B cell (primary cell): ENCODE measurements at places on chromosomes 11 and 22.

DNA sequence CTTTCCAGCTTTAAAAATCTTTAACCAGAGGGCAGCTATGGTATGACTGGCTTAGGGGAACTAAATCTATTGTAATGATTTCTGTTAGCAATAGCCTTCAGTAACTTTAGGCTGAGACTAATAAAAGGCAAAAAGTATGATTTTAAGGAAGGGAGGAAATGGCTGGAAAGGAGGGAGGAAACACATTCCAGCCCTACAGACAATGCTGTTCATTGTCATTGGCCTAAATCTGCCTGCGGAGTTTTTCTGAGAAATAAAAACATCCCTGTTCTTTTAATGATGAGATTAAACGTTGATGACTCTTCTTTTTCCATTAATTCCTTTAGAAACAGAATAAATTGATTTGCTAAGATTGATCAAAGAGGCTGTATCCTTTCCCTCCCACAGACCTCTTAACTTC is 99.6 kb upstream of the GRAMD1B start:
- no peak overlapping the region for H3K4me3 ChIP-seq
- H3K4me1 ChIP-seq: no peaks in the 10 kb centered on the region
- H3K27ac ChIP-seq: no peak overlapping the region
- no peak for DNase-seq

DNA sequence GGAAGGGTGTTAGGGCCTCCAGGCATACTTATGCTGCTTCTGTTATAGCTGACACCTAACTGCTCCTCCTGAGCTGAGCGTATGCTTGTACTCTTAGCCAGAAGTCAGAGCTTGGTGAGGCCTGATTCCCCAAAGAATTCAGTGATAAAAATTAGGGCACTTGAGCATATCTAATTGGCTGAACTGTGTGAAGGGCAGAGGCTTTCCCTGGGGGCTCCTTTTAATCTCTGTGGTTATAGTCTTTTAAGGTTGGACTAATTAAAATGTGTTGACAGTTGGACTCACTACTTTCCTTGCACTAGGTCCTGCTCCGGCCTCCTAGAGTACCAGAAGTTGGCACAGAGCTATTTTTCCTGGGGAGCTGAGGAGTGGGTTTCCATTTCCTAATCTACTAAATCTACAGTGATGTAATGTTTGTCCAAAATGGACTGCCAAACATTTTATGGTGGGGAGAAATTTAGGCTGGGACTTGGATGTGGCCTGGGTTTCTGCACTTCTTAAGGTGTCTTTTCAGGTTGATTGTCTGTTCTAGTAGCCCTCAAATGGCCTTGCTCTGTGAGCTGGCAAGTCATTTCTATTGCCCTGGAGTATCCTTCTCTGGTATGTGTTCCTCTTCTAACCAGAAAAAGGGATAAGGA is 18.4 kb downstream of the STIM1 start:
- H3K27me3 ChIP-seq: no peaks in the 10 kb centered on the region
- H3K4me1 ChIP-seq: peaks cover 63% of the 10 kb centered on the region
- no peak for DNase-seq
- no peak overlapping the region for H3K4me3 ChIP-seq
- no peaks in the 10 kb centered on the region for H3K36me3 ChIP-seq

- H3K27ac ChIP-seq: no peak overlapping the region
- DNase-seq: no peak
- H3K4me1 ChIP-seq: no peaks in the 10 kb centered on the region
Measured at GRCh38 chr22:16866167-16866566, 41.0 kb upstream of the XKR3 start.

- no peaks in the 10 kb centered on the region for H3K36me3 ChIP-seq
- peak; percentile 75 for DNase-seq
- no peak within 1 kb of the TSS for H3K27ac ChIP-seq
- H3K4me1 ChIP-seq: peaks cover 33% of the 10 kb centered on the region
- no peaks in the 10 kb centered on the region for H3K27me3 ChIP-seq
- H3K4me3 ChIP-seq: peak within 1 kb of the TSS; percentile 62
Measured at GRCh38 chr11:130159657-130160497, at the start of gene ST14. Gene ST14 (plus strand): TSS chr11:130159782. CDS start chr11:130159980, 198 bp downstream.

- H3K4me1 ChIP-seq: peaks cover 19% of the 10 kb centered on the region
- H3K4me3 ChIP-seq: no peak overlapping the region
- H3K27me3 ChIP-seq: peaks cover 52% of the 10 kb centered on the region
Measured at GRCh38 chr11:15071556-15072255, 1.7 kb upstream of the CALCB start.

GRCh38 chr11:5297721-5298323 is 3.9 kb downstream of the OR51B4 start:
- H3K27me3 ChIP-seq: no peaks in the 10 kb centered on the region
- DNase-seq: no peak
- no peaks in the 10 kb centered on the region for H3K36me3 ChIP-seq
- H3K4me3 ChIP-seq: no peak overlapping the region

GRCh38 chr11:80487952-80488351 is 1047.1 kb upstream of the TENM4 start:
- no peaks in the 10 kb centered on the region for H3K4me1 ChIP-seq
- no peak overlapping the region for H3K27ac ChIP-seq
- no peak overlapping the region for H3K4me3 ChIP-seq
- no peak for DNase-seq
- H3K36me3 ChIP-seq: no peaks in the 10 kb centered on the region

DNA sequence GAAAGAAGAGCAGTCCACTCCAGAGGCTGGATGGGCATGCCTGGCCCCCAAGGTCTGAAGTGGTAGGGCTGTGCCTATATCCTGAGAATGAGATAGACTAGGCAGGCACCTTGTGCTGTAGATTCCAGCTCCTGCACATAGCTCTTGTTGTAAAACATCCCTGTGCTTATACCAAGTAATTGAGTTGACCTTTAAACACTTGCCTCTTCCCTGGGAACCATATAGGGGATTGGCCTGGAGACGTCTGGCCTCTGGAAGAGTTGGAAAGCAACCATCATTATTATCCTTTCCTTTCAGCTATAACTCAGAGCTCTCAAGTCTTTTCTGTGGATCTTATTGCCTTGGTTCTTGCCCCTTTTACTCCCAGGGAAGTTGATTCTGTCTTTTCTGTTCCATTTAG is 15.1 kb downstream of the LIMK2 start:
- DNase-seq: no peak
- H3K4me1 ChIP-seq: peaks cover 17% of the 10 kb centered on the region
- H3K36me3 ChIP-seq: no peaks in the 10 kb centered on the region
- H3K27me3 ChIP-seq: no peaks in the 10 kb centered on the region
- H3K27ac ChIP-seq: no peak overlapping the region
- no peak overlapping the region for H3K4me3 ChIP-seq

- H3K27ac ChIP-seq: no peak overlapping the region
- H3K4me3 ChIP-seq: no peak overlapping the region
- no peak for DNase-seq
- no peaks in the 10 kb centered on the region for H3K4me1 ChIP-seq
- no peaks in the 10 kb centered on the region for H3K27me3 ChIP-seq
Measured at GRCh38 chr11:17813391-17814059, 78.9 kb downstream of the KCNC1 start.

DNA sequence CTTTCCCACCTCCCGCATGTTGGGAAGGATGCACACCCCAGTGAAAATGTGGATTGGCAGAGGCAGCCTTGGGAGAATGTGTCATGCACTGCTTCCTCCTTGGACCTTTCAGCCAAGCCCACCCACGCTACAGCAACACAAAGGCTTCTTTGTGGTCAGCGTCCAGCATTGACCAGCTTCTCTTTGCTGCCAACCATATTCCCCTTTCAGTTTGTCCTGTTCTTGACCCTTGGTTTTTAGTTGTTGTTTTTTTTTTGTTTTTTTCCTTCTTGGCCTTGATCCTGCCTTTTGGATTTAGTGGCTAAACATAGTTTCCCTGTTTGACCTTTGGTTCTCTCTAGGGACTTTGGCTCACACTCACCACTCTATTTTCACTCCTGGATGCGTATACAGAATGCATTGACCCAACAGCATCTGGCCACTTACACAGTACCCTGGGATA is 573.6 kb downstream of the INSC start:
- H3K4me3 ChIP-seq: no peak overlapping the region
- H3K27ac ChIP-seq: no peak overlapping the region
- H3K27me3 ChIP-seq: no peaks in the 10 kb centered on the region
- DNase-seq: no peak
- H3K36me3 ChIP-seq: no peaks in the 10 kb centered on the region

DNA sequence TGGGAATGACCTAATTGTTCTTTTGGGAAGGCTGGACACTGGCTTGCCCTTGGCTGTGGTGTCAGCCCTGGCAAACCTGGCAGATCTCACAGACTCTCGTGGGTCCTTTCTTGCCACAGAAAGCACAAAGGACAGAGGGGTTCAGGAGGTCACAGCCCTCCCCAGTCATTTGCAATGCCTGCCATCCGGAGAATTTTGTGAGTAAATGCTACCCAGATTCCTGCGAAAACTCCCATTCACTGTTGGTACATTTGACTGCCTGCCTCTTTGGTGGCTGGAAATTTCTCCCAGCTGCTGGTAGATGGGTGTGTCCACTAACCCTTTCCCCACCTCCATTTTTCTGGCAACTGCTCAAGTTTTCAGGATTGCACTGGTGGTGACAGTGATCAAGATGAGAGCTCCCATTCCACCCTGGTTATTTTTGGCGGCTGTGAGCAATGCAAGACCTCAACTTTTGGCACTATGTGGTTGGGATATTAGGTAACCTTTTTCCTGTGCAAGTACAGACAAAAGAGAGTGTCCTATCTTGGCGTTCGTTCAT is 155.7 kb downstream of the NAV2 start:
- H3K36me3 ChIP-seq: no peaks in the 10 kb centered on the region
- DNase-seq: no peak
- H3K27me3 ChIP-seq: no peaks in the 10 kb centered on the region
- no peak overlapping the region for H3K4me3 ChIP-seq
- no peak overlapping the region for H3K27ac ChIP-seq
- H3K4me1 ChIP-seq: no peaks in the 10 kb centered on the region

DNA sequence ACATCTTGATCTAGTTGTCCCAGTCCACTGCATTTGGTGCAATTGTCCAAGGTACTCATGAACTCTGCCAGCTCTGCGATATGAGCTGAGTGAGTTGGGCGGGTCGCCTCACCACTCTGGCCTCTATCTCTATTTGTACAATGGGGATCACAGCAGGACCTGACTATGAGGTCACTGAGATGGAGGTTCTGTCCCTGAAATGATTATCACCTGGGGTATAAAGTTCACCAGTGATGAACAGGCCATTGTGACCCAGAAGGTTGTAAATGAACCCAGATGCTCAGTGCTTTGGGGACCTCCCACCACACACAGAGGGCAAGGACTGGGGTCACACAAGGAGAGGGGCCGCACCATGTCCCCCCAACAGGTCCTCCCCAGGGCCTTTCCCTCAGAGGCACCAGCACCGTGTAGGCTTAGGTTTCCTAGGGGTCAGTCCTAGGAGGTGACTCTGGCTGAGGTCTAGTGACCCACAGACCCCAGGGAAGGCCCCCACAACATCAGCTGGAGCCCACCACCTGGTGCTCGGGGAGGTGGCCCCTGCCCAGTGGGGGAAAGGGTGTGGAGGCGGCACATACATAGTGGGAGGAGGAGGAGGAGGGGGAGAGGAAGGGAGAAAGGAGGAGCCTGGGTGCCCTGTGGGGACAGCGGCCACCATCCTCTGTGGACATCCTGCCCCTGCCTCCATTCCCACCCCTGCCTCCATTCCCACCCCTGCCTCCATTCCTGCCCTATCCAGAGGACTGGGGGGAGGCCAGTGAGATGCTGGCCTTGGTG is 25.0 kb upstream of the IGLL1 start:
- no peak overlapping the region for H3K4me3 ChIP-seq
- H3K27ac ChIP-seq: no peak overlapping the region
- no peaks in the 10 kb centered on the region for H3K36me3 ChIP-seq
- no peaks in the 10 kb centered on the region for H3K4me1 ChIP-seq
- H3K27me3 ChIP-seq: no peaks in the 10 kb centered on the region
- DNase-seq: no peak

- no peak overlapping the region for H3K4me3 ChIP-seq
- no peaks in the 10 kb centered on the region for H3K36me3 ChIP-seq
- no peak overlapping the region for H3K27ac ChIP-seq
- H3K4me1 ChIP-seq: no peaks in the 10 kb centered on the region
- DNase-seq: no peak
- H3K27me3 ChIP-seq: no peaks in the 10 kb centered on the region
Measured at GRCh38 chr22:48857202-48857805, 970.4 kb downstream of the BRD1 start.

GRCh38 chr11:15200696-15201095 is 86.0 kb downstream of the INSC start:
- no peaks in the 10 kb centered on the region for H3K27me3 ChIP-seq
- H3K36me3 ChIP-seq: no peaks in the 10 kb centered on the region
- DNase-seq: no peak

DNA sequence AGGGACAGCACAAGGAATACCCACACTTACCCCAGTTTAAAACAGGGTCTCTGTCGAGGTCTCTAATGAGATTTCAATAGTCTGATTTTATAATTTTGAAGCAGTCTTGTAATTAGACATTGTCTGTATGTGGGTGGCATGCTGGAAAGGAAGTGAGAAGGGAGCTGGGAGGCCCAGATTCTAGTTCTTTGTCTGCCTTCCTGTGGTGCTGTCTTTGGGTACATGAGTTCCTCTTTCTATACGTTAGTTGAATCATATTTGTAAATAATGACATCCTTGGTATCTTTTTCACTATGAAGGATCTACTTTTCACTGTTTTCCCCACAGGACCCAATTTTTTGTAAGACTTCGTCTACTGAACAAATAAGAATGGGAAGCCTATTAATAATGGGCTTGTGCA is 42.0 kb upstream of the TENM4 start:
- no peaks in the 10 kb centered on the region for H3K27me3 ChIP-seq
- H3K4me1 ChIP-seq: peaks cover 24% of the 10 kb centered on the region
- peak overlapping the region; percentile 16 for H3K27ac ChIP-seq
- peak; percentile 53 for DNase-seq
- H3K4me3 ChIP-seq: no peak overlapping the region

DNA sequence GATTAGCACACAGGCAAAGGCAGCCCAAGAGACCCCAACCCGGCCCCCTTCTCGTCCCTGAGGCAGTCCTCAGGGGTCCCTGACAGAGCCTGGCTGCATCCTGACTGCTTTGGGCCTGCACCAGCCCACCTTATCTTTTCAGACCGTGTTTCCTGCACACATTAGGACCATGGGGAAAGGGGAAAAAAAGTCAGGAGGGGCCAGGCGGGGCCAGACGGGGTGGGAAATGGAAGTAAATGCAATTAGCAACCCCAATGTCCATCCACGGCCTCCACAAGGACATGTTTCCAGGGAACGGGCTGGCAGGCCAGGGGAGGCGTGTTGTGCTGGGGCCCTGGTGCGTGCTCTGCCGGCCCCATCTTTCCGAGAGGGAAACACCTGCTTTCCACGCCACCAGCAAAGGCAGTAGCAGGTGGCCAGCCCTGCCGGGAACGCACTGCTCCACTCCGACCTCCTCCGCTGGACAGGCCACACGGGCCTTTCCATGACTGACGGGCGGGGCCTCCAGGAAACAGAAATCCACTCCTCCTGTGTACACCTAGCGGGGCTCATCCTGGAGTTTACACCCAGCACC is 7.4 kb downstream of the EHD1 start:
- H3K36me3 ChIP-seq: no peaks in the 10 kb centered on the region
- peaks cover 85% of the 10 kb centered on the region for H3K4me1 ChIP-seq
- no peak for DNase-seq
- H3K27ac ChIP-seq: peak overlapping the region; percentile 37

DNA sequence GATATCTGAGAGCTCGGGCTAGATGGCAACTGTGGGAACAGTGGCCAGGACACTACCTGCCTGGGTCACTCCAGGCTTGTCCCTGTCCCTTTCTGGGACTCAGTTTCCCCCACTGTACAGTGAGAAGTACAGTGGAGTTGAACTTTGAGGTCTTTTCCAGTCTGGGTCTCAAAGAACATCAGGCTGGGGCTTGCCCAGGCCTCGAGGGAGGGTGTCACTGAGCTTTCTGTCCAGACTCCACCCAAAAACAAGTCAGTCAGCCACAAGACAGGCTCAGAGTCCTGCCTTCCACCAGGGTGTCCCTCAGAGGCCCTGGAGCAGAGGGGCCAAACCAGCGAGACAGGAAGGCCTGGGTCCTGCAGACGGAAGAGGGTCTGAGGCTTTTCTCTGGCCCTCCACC is 2.0 kb upstream of the PLA2G3 start:
- DNase-seq: no peak
- H3K4me3 ChIP-seq: no peak overlapping the region
- no peaks in the 10 kb centered on the region for H3K27me3 ChIP-seq
